ENCODE measurements at places on chromosomes 1 and 21.

GRCh38 chr1:173507847-173508209 lies 30.7 kb downstream of the PRDX6 start:
- DNase-seq, result no peak

GRCh38 chr21:39713905-39714304 lies 31.1 kb upstream of the IGSF5 start:
- no peak for DNase-seq

GRCh38 chr21:33835920-33836319 lies 79.7 kb downstream of the ATP5PO start:
- no peak for DNase-seq

- no peak for DNase-seq
These were observed 10.6 kb upstream of the TRIM33 start for GRCh38 chr1:114521396-114522263.

GRCh38 chr21:46551636-46552241 lies 53.1 kb downstream of the S100B start:
- DNase-seq, result no peak

- DNase-seq, result peak; percentile 1
These were observed 34.7 kb downstream of the RGSL1 start for GRCh38 chr1:182484531-182485257.

- no peak for DNase-seq
These were observed 67.4 kb upstream of the F3 start for GRCh38 chr1:94608852-94609530.

- peak; percentile 17 for DNase-seq
These were observed 148.6 kb downstream of the PPIAL4G start for GRCh38 chr1:148334339-148335130.

DNA sequence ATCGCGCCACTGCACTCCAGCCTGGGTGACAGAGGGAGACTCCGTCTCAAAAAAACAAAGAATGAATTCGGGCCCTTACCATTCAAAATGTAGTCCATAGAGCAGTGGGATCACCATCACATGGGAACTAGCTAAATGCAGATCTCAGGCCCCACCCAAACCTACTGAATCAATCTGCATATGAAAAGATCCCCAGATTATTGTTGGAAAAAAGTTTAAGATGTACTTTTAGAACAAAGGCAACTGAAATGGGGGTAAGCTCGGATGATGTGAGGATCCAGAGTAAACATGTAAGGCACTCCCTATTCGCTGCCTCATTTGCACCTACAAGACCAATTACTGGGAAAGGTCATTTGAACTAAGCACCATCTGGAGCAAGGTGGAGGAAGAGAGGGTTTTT lies 803 bp upstream of the FLAD1 start:
- DNase-seq, result no peak

GRCh38 chr1:42529724-42530181 lies 66.7 kb downstream of the CCDC30 start:
- no peak for DNase-seq

DNA sequence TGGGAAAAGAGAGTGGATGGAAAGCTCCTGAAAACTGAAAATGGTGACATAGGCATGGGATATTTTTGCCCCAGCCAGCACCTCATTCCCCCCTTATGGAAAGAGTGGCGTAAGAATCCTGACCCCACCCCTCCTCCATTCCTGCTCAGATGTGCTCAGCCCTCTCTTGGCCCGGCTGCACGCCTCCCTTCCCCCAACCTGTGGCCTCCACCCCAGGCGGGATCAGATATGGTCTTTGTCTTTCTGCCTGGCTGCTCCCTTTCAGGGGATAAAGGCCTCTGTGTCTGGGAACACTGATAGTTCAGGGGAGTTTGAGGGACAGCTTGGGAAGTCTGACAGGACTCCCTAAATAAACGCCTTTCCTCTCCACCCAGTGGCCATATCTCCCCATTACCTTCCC lies 49.8 kb downstream of the KIRREL1 start:
- DNase-seq, result no peak

- DNase-seq, result peak; percentile 27
These were observed 58.7 kb downstream of the RABGAP1L start for GRCh38 chr1:174217787-174218574.

GRCh38 chr1:66415281-66415680 lies 118.7 kb upstream of the SGIP1 start:
- DNase-seq, result no peak

DNA sequence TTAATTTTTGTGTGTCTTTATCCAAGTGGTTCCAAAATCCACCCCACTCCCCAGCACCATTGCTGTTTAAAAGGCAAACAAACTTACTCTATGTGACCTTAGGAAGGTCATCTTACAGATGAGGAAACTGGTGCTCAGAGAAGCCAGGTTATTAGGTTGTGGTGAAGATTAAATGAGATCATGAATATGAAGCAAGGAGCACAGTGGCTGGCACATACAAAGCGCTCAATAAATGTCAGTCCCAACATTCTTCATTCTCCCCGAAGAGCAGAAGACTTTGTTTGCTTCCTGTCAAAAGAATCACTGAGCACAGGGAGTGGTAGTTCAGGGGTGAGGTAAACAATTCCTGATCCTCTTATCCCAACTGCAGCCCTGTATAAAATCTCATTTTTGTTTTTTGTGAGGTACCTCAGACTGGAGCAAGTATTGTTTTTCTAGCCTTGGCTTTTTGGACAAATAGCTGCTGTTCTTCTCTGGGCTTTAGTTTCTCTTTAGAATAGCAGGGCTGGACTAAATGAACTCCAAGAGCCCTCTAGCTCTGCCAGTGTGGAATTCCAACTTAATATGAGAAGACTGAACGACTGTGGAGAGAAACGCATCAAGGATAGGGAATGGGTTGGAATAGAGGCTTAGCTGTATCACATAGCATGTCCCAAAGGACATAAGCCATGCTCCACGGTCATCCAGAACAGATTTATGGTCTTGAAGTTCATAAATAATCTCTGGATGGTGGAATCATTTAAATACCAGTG lies 455.3 kb upstream of the USP24 start:
- DNase-seq, result no peak

- no peak for DNase-seq
These were observed 3.3 kb downstream of the POGZ start for GRCh38 chr1:151455966-151456365.
